NCI-H1048 (cell line): ENCODE measurements at places on chromosomes 1 and 21.

DNA sequence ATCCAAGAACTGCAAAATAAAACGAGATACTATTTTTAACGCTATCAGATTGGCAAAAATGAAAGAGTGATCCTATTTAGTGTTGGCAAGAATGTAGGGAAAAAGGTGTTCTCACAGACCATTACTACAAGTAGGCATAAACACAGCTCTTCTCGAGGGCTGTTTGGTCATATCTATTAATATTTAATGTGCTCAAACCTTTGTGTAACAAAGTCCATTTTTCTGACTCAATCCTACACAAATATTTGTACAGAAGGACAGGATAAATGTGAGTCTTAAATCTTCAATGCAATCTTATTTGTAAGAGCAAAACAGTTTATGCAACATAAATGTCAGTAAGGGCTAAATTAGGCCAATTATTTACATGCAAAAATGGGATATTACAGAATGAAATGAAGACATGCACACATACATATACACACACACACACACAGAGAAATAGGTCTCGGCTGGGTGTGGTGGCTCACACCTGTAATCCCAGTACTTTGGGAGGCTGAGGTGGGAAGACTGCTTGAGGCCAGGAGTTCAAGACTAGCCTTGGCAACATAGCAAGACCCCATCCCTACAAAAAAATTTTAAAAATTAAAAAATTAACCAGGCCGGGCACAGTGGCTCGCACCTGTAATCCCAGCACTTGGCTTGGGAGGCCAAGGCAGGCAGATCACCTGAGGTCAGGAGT, 17.7 kb downstream of the DHCR24 start:
- no peak for DNase-seq

- no peak for DNase-seq
These were observed 4.1 kb upstream of the HPCA start for GRCh38 chr1:32881871-32882850.

DNA sequence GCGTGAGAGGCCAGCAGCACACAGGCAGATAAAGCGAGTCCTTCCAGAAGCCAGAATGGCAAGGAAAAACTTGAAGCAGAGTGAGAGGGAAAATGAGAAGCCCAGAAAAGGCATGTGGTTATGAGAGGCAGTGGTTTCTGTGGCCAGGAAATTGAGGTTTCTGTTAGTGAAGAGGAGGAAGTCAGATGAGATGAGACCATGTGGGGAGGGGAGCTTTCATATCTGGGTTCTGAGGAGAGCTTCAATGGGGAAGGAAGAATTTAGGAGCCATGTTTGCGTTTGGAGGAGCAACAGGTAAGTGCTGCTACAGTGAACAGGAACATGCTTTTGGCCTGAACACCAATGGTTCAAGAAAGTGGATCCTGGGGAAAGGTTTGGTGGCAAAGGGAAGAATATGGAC, 6.1 kb upstream of the CD1A start:
- no peak for DNase-seq

DNA sequence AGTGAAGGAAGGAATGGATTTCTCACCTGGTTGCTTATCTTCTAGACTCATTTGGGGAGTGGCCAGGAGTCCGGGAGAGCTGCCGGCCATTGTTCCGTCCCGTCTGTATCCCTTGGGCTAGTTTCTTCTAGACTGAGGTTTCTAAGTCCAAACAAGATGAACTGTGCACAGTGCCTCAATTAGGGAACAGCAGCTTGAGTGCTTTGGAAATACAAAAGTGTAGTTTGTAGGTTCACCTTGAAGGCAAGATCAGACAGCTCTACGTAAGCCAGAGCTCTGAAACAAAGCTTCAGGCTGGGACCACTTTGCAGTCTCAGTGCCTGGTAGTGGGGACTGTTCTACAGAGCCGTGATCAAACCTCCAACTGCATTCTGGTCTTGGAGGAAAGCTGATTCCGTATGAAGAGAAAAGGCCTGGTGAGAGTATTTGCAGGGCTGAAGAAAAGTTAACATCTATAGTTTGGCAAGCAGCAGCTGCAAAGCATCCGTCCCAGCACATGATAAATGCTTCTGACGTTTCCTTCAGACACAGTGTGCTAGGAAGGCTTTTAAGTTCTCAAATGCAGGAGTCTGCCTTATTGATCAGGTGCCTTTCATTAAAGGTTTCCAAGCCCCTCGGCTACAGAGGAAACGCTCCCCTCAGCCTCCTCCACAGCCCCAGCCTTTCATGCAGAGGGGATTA, 432.8 kb downstream of the KIF26B start:
- DNase-seq = no peak

DNA sequence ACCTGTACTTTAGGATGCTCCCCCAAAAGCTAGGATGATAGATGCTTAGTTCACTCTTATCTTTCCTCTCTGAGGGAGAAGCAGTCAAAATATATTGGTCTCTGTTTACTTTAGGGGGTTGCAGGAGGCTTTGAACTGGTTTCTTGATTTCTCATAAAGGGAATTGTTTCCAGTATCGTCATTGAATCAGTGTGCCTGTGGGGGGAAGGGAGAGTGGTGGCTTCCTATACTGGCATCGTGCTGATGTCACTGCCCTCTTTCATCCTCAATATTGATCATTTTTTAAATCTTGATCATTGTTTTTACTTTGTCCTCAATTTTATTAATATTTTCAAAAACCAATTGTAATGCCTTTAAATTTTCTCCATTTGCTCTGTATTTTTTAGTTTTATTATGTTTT, 40.2 kb upstream of the CFHR3 start:
- DNase-seq = no peak
